Hepatocyte (in vitro differentiated cells): ENCODE measurements at places on chromosomes 6 and 20.

DNA sequence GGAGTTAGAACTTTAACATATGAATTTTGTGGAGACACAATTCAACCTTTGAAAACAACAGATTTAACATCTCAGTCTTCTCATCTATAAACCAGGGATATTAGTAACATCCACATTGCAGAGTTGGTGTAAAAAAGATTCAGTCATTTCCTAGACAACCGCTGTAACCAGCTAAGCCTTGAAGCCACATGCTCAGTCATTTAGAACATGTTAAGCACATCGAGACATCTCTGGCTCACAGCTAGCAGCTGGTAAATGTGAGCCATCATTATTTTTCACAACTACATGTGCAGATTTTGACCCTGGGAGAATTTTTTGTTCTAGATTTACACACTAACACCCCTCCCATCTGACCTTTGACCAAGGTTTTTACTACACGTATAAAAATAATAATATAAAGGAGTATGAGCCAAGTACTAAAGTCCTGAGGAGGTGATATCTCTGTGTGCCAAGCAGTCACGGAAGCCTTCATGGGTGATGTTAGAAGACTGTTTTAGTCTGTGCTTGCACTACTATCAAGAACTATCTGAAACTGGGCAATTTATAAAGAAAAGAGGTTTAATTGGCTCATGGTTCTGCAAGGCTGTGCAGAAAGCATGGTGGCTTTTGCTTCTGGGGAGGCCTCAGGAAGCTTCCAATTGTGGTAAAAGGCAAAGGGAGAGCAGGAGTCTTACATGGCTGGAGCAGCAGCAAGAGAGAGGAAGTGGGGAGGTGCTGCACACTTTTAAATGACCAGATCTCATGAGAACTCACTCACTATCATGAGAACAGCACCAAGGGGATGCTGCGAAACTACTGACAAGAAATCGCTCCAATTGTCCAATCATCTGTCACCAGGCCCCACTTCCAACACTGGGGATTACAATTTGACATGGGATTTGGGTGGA is 48.7 kb upstream of the IL20RA start:
- DNase-seq = no peak

- DNase-seq = no peak
Measured at GRCh38 chr20:14724468-14724867, 387.1 kb upstream of the FLRT3 start.

- no peak for DNase-seq
Measured at GRCh38 chr6:148448369-148449012, 105.9 kb downstream of the SASH1 start.

- no peak for DNase-seq
Measured at GRCh38 chr6:24477070-24477469, 12.3 kb downstream of the GPLD1 start.

- no peak for DNase-seq
Measured at GRCh38 chr6:167664678-167665660, 161.7 kb upstream of the AFDN start.

DNA sequence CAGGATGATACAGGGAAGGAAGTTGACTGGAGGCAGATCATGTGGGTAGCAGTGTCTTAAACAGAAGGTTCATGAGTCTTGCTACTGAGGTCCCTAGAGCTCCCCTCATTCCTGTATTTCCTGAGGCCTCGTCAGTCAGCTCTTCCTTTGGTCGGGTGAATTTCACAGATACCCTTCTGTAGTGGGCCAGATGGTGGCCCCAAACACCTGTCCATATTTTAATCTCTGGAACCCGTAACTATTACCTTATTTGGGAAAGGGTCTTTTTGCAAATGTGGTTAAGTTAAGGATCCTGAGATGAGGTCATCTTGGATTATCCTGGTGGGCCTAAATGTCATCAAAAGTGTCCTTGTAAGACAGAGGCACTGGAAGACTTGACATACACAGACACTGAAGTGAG is 9.6 kb downstream of the KCNS1 start:
- no peak for DNase-seq

DNA sequence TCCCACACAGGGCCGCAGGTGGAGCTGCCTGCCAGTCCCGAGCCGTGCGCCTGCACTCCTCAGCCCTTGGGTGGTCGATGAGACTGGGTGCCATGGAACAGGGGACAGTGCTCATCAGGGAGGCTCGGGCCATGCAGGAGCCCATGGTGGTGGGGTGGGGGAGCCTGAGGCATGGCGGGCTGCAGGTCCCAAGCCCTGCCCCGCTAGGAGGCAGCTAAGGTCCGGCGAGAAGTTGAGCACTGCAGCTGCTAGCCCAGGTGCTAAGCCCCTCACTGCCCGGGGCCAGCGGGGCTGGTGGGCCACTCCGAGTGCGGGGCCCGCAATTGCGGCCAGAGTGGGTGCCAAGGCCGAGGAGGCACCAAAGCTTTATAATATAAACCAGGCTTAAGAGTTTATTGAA is 479.7 kb downstream of the MMUT start:
- DNase-seq = no peak

- no peak for DNase-seq
Measured at GRCh38 chr6:45548657-45549515, 171.2 kb upstream of the SUPT3H start.

DNA sequence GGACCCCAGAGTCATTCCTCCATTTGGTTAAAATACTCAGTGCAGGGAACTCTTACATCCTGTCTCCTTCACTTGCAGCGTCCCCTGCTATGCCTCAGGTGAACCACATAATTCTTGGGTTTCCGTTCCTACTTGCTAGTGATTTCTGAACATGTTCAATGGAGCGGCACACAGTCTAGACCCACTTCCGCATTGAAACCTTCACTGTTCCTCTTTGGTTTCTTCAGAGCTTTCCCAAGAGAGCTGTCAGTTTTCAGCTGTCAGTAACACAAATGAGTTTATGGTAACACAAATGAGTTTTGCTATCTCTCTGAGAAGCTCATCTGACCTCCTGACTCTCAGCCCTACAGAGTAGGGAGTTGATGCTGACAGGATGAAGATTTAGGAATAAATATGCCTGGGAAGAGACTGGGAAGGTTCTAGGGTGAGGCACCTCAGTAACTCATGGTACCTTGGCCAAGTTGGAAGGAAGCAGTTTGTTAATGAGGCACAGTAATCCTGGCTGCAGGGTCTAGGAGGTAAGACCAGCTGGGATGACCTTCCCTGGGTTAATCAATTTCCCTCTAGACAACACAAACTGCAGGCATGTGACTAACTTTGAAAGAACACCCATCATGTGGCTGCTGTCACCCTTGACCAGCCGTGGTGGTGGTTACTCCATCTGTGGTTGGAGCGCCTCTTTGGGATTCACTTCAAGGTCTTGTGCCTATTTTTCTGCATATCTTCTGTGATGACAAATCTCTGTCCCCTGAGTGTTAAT is 5.4 kb downstream of the SYS1 start:
- DNase-seq = no peak

DNA sequence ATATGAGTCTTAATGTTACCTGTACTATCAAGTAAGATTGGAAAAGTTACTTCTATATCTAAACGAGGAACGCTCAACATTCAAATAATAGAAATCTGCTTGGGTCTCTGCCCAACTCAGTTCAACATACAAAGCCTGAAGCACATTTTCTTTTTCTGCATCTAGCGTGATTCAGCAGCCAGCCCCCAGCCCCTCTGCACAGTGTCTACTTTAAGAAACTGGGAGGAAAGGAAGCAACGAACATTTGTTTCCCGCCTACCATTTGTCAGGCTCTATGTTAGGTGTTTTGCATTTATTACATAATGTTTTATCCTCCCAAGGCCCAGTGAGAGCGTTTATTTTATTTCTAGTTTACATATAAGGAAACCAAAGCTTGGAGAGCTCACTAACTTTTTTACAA is 17.3 kb downstream of the PHACTR1 start:
- DNase-seq = no peak

DNA sequence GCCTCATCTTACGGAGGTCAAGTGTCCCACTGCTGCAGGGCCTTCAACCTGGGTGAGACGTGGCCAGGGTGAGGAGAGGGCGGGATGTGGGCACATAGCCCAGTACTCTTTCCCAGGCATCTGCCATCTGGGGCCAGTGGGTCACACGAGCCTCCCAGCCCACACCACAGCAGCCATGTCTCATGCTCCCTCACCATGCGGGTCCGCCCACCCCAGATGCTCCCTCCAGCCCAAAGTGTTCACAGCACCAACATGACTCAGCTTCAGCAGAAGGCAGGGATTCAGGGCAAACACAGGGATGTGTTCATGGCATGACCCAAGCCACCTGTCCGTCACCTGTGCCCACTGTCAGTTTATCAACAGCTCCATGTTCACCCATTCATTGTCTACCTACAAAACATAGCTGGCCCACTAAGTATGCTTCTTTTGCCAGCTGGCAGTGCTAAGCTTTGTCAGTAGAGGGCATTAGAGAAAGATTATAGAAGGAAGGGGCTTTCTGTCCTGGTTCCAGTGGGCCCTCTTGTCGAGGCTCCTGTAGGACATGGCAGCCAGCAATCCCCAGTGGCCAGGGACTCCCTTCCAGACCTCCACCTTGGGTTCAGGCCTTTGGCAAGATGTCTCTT is 109.2 kb downstream of the FOXF2 start:
- DNase-seq = no peak

- DNase-seq = peak; percentile 23
Measured at GRCh38 chr20:53331151-53331973, 262.3 kb downstream of the ZNF217 start.

DNA sequence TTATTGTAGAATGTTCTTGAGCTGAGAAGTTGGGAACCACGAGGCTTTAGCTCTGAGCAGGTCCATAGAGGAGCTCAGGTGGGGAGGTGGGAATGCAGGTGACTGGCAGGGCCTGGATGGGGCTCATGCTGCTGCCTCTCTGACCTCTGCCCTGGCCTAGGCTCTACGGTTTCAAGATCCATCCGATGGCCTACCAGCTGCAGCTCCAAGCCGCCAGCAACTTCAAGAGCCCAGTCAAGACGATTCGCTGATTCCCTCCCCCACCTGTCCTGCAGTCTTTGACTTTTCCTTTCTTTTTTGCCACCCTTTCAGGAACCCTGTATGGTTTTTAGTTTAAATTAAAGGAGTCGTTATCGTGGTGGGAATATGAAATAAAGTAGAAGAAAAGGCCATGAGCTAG is at the start of gene LY6G5B:
Gene LY6G5B, plus strand, starts transcription at position 301 of the 400 bp plus-strand sequence. CDS start 975 bp downstream, outside the sequence.
- DNase-seq = no peak

- DNase-seq = no peak
Measured at GRCh38 chr6:25175681-25176080, 103.5 kb upstream of the CARMIL1 start.

- peak; percentile 96 for DNase-seq
Measured at GRCh38 chr6:27132532-27133280, 114.8 kb upstream of the PRSS16 start.

DNA sequence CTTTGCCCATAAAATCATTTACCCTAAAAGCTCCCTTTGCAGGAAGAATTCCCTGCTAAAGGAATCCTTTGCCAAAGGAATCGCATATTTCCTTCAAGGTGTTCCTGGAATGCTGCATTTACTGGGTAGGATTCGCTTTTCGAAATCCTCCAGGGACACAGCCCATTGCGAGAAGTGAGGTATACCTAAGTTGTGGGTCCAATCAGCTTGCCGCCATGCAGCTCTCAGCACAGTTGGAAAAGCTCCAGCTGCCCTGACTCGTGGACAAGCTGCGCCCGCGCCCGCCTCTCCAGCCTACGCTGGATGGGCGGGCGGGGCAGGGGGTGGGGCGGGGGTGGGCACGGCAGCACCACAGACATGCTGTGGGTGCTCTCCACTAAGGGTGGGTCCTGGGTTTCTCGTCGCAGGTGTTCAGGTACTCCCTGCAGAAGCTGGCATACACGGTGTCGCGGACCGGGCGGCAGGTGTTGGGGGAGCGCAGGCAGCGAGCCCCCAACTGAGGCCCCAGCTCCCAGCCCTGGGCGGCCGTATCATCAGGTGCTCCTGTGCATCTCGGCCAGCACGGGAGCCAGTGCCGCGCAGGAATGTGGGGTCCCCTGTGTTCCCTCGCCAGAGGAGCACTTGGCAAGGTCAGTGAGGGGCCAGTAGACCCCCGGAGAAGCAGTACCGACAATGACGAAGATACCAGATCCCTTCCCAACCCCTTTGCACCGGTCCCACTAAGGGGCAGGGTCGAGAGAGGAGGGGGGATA is 1.4 kb downstream of the NNAT start:
- DNase-seq = no peak

- no peak for DNase-seq
Measured at GRCh38 chr6:16582446-16583143, 178.7 kb downstream of the ATXN1 start.

DNA sequence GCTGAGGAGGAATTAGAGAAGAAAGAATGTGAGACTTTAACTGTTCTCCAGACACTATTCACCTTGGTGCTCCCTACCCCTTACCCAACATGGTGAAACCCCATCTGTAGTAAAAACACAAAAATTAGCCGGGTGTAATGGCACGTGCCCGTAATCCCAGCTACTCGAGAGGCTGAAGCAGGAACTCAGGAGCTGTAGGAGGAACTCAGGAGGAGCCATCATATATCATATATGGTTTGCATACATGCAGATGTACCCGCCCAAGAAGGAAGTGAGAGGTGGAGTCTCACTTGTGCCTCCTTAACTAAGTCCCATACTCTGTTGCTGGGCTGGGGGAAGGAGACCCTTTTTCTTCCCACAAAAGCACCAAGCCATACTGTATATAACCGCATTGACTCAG is 35.5 kb upstream of the ME1 start:
- DNase-seq = no peak

- no peak for DNase-seq
Measured at GRCh38 chr6:135869857-135870256, 18.4 kb downstream of the PDE7B start.

DNA sequence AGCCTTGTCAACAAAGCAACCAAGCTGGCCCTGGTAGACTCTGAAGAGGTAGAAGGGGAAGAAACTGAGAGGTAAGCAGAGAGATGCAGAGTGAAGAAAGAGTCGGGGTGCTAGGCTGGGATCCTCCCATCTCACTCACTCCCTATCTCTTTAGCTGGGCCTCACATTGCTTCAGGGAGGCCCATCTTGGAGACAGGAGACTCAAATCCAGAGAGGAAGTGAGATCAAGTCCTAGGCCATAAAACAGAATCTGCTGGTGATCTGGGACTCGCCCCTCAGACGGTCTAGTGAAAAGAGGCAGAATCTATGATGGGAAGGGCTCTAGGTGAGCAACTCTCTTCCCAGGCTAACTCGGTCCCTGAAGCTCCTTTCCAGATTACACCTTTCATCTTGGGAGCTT is 659 bp upstream of the GUCA1B start:
- no peak for DNase-seq

DNA sequence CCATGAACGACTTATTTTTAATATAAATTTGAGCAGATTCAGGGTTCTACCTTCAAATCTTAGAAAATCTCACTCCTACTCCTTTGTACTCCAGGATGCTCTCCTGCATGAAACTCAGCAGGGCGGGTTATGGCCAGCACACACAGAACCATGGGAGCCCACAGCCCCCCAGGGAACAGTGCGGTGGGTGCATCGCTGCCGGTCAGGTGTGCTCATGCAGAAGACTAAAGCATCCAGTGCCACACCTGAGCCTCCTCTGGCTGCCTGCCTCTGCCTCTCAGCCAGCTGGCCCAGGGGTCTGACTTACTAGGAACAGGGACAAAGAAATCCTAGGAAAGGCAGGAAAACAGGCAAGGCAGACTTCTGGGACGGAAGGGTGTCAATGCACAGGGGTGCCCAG is 31.8 kb downstream of the EZR start:
- DNase-seq = no peak

- DNase-seq = no peak
Measured at GRCh38 chr6:90496258-90497016, 90.4 kb downstream of the MAP3K7 start.
